Esophagus squamous epithelium (tissue), 5 donors: ENCODE measurements at places on chromosomes 11 and 22.
A peak's percentile ranks its signal among the peaks of the same experiment; 100 is the strongest.

GRCh38 chr11:46671958-46672315 is 28.5 kb downstream of the ARHGAP1 start:
- no peak overlapping the region for H3K4me3 ChIP-seq
- H3K4me1 ChIP-seq = peaks cover 41% of the 10 kb centered on the region
- no peak overlapping the region for H3K27ac ChIP-seq
- no peaks in the 10 kb centered on the region for H3K27me3 ChIP-seq
- DNase-seq = no peak

GRCh38 chr11:119205574-119206510 is at the start of gene CBL:
TSS of gene CBL (plus strand) at chr11:119206339. CDS start at chr11:119206418, 79 bp downstream.
- peak within 1 kb of the TSS; percentile 95 for H3K27ac ChIP-seq
- peak; percentile 65 for DNase-seq
- peaks cover 16% of the 10 kb centered on the region for H3K4me1 ChIP-seq
- peak within 1 kb of the TSS; percentile 85 for H3K4me3 ChIP-seq
- no peaks in the 10 kb centered on the region for H3K27me3 ChIP-seq
- H3K36me3 ChIP-seq = no peaks in the 10 kb centered on the region

- no peak overlapping the region for H3K4me3 ChIP-seq
- H3K36me3 ChIP-seq = no peaks in the 10 kb centered on the region
- no peak overlapping the region for H3K27ac ChIP-seq
Measured at GRCh38 chr22:24430431-24431308, 3.3 kb downstream of the ADORA2A start.

GRCh38 chr11:44071157-44071556 is 5.1 kb downstream of the ACCS start:
- DNase-seq = no peak
- no peak overlapping the region for H3K4me3 ChIP-seq
- H3K27me3 ChIP-seq = no peaks in the 10 kb centered on the region
- H3K4me1 ChIP-seq = no peaks in the 10 kb centered on the region
- no peak overlapping the region for H3K27ac ChIP-seq
